ENCODE measurements at places on chromosomes 6 and 20.

- no peak for DNase-seq
Observed at GRCh38 chr6:335572-335971, 43.3 kb downstream of the DUSP22 start.

- DNase-seq, result peak; percentile 37
Observed at GRCh38 chr20:36856691-36857635, 19.0 kb upstream of the TLDC2 start.

DNA sequence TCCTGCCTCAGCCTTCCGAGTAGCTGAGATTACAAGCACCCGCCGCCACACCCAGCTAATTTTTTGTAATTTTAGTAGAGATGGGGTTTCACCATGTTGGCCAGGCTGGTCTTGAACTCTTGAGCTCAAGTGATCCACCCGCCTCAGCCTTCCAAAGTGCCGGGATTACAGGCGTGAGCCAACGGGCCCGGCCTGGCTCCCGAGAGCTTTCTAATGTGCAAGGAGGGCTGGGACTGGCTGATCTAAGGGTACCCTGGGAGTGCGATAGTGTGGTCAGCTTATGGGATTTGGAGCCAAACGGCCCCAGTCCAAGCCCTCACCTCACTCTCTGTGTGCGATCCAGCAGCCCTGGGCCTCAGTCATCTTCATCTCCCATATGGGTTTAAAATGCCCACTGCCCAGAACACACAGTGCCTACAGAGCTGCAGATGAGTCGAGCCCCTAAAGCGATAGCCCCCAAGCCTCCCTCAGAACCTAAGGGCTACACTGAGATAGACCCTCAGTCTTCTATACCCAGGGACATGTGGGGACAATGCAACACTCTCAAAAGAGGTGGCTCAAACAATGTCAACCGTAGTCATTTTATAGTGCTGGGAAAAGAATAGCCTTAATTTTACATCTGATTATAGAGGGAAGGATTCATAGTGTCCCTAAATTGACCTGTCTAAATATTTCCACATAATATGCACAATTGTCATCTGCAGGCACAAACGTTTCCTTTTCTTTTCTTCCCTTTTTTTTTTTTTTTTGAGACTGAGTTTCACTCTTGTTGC is 50.1 kb downstream of the SSR1 start:
- DNase-seq, result peak; percentile 5

DNA sequence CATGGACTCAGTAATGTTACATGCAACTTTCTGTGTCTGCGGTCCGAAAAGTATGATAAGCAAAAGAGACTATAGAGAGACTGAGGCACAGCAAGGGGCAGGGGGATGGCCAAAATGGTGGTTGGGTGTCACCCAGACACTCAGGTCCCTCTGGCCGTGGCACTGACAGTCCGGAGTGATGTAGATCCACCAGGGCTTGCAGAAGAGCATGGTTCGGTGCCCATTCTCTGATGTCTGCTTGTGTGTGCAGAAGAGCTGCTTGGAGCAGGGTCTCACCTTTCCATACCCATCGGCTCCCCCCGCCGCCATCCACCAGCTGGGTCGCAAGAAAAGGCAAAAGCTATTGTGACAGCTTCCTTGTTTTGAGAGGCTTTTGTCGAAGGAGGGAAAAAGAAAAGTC is 6.6 kb upstream of the APCDD1L start:
- no peak for DNase-seq

GRCh38 chr6:161211380-161212035 is 62.4 kb downstream of the AGPAT4 start:
- no peak for DNase-seq

DNA sequence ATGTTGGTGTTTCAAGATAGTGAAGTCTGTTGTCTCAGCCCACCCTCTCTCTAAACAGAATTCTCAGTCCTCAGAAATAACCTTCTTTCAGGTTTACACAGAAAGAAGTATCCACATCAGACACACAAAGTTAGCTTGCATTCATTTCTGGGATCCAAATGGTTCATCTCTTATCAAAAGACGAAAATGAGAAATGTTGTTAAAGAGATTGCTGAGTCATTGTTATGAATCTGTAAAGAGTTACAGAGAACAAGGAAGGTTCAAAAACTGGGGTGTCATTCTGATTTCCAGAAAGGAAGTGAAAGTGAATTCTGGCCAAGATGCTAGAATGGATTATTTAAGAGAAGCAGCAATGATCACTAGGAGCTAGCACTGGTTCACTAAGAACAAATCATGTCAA is 90.5 kb upstream of the ATXN1 start:
- no peak for DNase-seq

DNA sequence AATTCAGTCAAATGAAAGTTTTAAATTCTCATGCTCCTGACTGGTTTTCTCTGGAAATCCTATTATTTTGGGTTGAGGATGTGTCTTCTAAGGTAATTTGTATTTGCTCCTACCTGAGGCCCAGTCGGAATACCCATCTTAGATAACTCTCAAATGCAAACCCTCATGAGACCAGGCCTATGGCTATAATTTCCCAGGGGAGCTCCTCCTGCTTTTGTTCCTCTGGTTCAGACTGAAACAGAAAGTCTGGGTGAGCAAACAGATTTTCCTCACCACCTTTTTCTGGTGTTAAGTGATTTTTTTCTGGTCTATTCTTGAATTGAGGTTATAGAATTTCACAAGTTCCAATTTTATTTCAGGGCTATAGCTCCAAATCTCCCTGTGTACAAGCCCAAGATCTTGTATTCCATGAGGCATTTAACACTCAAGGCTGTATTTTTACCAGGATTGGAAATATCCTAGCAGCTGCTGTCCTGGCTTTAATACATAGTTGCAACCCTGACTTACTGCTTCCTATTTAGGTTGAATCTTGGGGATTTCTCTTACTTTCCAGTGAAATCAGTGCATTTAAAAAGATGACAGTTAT is 169.1 kb upstream of the PTCHD4 start:
- no peak for DNase-seq

DNA sequence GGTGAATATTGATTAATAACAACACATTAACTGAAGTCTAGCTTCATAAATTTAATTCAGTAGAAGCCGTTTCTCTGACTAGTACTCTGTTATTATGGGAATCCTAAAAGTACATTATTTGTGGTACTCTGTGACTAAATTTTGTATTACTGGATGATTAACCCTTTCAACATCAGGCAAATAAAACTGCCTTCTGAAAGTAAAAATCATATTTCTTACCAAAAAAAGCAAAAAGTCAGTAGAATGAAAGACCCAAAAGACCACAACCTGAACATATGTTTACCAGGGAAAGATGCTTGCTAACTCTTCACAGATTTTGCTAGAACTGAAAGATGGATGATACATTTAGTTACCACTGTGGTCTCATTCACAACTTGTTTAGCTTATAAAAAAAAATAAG is 73.2 kb downstream of the AHI1 start:
- DNase-seq, result no peak

- peak; percentile 40 for DNase-seq
Observed at GRCh38 chr6:1604158-1605003, 5.3 kb upstream of the FOXC1 start.

- DNase-seq, result no peak
Observed at GRCh38 chr20:45449528-45449927, 20.0 kb upstream of the WFDC2 start.

- no peak for DNase-seq
Observed at GRCh38 chr6:87237804-87238203, 82.4 kb downstream of the ZNF292 start.

GRCh38 chr6:170129691-170130171 is 161.1 kb downstream of the DLL1 start:
- DNase-seq, result no peak

- no peak for DNase-seq
Observed at GRCh38 chr6:134774201-134774638, 175.7 kb downstream of the ALDH8A1 start.

DNA sequence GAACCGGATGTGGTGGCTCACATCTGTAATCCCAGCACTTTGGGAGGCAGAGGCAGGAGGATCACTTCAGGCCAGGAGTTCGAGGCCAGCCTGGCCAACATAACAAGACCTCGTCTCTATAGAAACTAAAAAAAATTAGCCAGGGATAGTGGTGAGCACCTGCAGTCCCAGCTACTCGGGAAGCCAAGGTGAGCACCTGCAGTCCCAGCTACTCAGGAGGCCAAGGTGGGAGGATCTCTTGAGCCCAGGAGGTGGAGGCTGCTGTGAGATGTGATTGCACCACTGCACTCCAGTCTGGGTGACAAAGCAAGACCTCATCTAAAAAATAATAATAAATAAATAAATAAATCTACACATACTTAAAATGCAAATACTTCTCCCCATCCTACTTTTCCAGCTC is 55.2 kb upstream of the TTPAL start:
- no peak for DNase-seq

- no peak for DNase-seq
Observed at GRCh38 chr6:158064725-158065251, 83.1 kb downstream of the SYNJ2 start.

GRCh38 chr6:167760979-167761793 is 65.5 kb upstream of the AFDN start:
- DNase-seq, result no peak

GRCh38 chr6:25053875-25054371 is 118.2 kb upstream of the RIPOR2 start:
- peak; percentile 39 for DNase-seq

- DNase-seq, result no peak
Observed at GRCh38 chr6:12939314-12939713, 222.7 kb downstream of the PHACTR1 start.

DNA sequence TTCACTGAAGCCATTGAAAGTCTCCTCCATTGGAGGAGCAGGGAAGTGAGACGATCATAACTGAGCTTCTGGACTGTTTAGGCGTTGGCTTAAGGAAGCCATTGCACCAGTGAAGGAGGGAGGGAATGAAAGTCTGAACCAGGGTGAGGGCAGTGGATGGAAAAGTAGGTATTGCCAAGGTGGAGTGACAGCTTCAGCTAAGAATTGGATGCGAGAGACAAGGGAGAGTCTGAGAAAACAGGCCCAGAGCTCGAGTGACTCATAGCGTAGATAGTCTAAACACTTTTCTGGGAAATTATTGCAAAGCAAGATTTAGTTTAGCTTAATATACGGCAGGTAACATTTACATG is 4.5 kb downstream of the DSP start:
- DNase-seq, result no peak

DNA sequence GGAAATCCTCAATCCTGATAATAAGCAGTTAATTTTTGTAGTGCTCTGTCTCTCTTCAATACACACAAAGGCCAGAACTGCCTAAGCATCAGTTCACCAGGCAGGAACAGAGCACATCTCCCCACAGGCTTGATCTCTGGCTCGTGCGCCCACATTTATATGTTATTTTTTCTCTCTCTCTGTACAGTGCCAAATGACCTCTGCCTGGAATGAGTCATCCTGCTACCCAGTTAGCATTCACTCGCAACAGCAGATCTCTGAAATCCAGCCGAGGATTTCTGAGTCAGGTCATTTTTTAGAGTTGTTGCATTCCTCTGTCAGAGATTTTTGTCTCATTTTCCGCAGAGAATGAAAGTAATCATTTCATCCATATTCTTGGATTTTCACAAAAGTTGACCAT is 107.1 kb downstream of the COL12A1 start:
- no peak for DNase-seq

GRCh38 chr6:138570725-138571029 is 71.4 kb upstream of the NHSL1 start:
- DNase-seq, result no peak

DNA sequence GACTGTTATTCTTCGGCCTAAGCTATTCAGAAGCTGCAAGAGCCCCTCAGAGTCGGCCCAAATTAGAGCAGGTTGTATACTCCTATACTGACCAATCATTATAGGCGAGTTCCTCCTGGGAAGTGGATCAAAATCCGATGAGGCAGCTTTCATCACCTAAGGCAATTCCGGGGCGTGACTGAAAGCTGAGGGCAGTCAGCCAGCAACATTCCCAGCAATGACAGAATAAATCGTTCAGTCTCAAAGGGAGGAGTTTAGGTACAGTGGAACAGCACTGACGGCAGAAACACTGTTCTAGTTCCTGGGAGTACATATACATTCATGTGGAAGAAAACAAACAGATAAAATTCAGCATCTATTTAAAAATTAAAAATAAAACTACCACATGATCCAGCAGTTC is 10.8 kb downstream of the HLA-DQB2 start:
- no peak for DNase-seq

GRCh38 chr6:151067684-151068596 is 171.8 kb upstream of the AKAP12 start:
- no peak for DNase-seq

DNA sequence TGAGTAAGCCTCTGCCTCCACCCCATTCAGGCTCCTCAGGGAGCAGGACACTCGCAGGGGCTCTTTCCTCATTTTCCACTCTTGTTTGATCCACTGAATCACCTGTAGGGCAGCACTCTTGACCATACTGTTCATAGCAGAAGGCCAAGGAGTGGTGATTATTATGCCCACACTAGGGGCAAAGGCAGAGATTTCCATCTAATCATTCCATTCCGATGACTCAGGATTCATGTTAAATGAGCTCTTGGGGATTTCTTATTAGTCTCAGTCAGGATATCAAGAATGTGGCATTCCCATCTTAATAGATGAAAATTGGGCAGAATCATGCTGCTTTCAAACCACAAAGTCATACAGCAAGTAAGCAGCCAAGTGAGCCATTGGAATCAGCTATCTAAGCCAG is 101.9 kb upstream of the MOCS1 start:
- DNase-seq, result no peak

DNA sequence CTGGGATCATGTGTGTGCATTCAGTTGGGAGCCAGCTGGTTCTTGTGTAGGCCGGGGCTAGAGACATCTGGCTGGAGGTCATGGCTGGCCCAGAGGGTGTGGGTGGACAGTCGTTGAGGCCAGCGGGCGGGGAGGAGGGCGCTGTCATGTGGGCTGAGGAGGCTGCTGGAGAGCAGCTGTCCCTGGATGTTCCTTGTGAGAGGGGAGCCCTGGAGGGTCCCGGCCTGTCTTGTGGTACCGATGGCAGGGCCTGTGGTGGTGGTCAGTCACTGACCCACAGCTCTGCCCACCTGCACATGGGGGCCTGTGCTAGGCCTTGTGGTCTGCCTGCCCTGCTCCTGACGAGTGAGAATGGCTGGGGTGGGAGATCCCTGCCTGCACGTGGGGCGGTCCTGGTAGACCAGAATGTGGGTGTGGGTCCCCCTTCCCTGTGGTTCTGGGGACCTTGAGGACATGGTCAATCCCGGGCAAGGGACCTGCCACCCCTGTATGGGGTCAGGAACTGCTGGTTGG is 1.9 kb upstream of the C20orf204 start:
- DNase-seq, result no peak
